ENCODE measurements at places on chromosomes 7 and 10.

DNA sequence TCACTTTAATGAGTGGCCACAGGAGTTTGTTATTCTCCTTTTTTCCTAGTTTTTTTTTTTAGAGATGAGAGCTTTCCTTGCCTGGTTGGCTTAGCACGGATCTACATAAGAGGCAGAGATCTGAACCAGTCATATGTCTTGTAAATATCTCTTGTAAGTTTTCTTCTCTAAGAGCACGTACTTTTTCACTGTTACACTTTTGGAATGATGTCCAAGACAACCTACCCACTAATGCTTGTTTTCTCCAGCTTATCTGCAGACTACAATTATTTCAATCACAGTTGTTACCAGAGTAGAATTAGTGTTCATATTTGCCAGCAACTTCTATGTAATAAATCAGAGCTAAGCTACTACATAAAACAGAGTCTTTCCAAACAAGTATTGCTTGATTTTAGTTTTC lies 444.6 kb downstream of the KCNMA1 start:
- DNase-seq: no peak

- no peak for DNase-seq
Measured at GRCh38 chr7:45923290-45923689, 2.2 kb upstream of the IGFBP3 start.

GRCh38 chr7:98974906-98975816 lies 96.8 kb downstream of the TRRAP start:
- DNase-seq: no peak

- DNase-seq: peak; percentile 12
Measured at GRCh38 chr10:101031796-101032636, 982 bp downstream of the SFXN3 start.

GRCh38 chr7:47627580-47628283 lies 45.8 kb upstream of the TNS3 start:
- DNase-seq: no peak

DNA sequence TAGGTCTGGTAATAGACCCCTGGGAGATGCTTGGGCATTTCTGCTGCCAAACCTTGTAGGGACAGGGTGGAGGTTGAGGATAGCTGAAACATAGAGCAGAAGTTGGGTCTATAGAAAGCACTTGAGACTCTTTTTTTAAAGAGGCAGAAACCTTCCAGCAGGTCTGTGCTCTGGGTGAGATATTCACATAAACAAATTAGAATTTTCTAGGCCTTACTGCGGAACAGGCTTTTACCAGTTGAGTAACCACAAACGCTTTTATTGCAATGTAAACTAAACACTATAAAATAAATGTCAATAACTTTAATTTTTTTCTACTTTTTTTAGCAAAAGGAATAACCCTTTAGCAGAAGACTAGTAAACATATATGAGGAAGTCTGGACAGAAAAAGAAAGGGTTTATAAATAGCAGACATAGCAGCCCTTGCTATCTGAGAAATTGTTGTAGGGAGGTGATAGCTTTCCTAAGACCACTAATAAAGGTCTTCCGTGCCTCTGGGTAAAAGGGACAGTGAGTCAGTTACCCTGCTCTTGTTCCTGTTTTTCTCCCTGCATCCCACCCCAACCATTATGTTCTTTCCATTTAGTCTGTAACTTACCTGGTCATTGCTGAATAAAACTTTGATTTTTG lies 38.7 kb downstream of the CACNB2 start:
- no peak for DNase-seq

DNA sequence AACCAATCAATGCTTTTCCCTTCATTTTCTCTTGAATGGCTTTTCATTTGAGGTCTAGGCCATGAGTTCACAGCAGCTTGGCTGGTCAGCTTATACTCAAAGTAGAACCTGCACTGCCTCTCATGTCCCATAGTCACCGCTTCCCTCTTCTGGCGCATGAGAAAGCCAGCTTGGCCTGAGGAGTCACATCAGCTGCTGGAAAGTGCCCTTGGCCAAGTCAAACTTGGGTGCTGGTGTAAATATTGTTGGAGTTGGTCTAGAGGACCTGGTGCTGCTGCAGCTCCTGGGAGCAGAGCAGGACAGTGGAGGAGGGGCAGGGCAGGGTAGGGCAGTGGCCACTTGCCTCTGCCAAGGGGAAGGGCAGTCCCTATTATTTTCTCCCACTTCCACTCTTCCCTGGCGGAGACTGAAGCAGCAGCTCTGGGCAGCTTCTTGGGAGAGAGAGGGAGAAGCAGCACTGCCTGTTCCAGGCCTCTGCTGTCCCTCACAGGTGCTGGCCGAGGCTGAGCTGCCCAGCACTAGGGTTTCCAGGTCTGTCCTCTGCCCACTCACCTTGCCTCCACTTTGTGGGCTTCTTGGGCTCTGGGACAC lies 12.8 kb downstream of the UBE2D4 start:
- DNase-seq: no peak

DNA sequence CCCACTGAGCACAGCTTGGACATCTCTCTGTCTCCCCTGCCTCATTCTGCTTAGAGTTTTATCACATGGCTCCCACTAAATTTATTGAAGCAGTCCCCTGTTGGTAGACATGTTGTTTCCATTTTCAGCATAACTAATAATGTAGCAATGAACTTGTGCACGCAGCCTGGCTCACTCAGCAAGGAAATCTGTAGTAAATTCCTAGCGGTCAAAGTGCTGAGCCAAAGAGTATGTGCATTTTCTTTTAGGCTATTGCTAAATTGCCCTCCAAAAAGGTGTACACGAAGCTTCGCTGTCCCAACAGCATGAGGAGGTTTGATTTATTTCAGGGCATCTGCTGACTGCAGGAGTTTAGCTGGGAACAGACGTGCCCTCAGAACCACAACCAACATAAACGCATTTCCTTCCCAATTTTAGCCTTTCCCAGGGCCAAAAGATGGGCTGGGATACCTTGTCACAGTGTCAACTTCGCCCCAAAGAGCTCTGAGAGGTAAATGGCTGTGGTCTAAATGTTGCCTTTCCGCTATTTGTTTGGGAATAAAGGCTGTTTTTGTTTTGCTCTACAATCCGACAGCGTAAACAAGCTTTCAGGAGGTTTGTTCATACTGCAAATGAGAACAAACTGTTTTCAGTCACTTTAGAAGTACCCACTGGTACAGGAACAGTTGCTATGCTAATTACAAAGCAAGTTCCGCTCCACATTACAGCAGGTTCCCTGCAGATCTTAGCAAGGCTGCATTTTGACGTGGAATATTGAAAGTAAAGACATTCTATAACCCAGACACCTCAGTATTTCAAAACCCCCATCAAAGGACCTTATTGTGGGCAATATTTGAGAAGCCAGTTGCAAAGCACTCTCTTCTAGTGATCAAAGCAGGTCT lies 16.8 kb downstream of the VSIR start:
- DNase-seq: no peak

- DNase-seq: no peak
Measured at GRCh38 chr10:35752469-35753461, 110.7 kb upstream of the FZD8 start.

- no peak for DNase-seq
Measured at GRCh38 chr7:106270122-106270977, 14.4 kb downstream of the NAMPT start.

GRCh38 chr7:92639213-92639896 lies 49.2 kb upstream of the FAM133B start:
- no peak for DNase-seq

DNA sequence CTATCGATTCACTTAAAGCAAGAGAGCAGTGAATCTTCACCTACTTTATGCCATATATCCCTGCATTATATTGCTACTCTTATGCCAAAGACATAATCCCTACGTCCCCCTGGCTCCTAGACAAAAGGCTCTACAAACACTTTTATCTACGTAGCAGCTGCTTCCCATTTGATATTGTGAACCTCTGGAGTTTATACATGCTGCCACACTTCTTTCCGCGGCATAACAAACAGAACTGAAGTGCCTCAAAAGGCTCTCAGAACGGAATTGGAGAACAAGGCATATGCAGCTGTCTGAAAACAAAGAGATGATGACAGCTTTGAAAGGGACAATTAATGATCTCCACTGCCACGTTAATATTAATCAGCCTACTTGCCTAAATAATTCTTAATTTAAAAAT lies 985.6 kb upstream of the LRRN3 start:
- DNase-seq: peak; percentile 81

DNA sequence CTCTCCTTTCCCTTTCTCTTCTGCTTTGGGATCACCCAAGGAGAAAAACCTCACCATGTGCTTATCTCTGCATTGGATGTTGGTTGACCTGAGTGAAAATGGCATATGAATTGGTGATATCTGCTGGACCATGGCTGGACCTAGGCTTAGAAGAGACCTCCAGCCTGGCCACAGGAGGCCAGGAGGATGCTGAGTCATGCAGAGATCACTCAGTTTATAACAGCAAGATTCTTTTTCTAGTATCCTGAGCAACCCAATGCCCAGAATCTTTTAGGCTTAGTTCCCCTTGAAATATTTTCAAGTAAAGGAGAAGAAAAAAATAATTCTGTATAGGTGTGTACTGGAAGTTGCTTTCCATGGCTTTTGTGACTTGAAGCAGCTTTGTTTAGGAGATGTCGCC lies 236.3 kb downstream of the KLF6 start:
- DNase-seq: no peak

DNA sequence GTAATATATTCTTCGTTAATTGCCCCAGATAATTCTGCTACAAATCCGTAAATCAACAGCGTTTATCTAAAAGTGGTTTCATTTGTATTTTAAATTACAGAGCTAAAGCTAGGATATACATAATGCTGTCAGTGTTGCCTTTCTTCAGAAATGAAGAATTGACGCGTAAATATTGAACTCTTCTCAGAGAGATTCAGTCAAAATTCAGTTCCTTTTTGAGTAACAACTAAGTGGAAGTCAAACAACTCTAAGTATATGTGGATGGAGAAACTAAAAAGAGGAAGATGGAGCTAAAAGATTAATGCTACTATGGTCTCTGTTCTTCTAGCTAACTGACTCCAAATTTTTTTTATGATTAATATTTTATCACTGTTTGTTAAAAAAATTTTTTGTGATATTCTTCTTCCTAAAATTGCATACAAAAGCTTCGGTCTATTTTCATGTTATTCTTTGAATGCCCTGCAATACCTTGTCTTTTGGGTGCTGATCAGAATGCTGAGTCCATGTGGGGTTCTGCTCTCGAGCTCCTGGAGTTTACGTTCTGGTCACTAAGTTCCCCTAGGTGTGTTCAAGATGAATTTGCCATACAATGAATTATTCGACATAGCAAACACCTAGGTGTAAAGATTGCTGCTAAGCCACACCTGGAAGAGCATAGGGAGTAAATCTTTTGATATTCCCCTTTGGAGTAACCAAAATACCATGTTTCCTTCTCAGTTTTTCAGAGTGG lies 20.7 kb downstream of the MDFIC start:
- no peak for DNase-seq

DNA sequence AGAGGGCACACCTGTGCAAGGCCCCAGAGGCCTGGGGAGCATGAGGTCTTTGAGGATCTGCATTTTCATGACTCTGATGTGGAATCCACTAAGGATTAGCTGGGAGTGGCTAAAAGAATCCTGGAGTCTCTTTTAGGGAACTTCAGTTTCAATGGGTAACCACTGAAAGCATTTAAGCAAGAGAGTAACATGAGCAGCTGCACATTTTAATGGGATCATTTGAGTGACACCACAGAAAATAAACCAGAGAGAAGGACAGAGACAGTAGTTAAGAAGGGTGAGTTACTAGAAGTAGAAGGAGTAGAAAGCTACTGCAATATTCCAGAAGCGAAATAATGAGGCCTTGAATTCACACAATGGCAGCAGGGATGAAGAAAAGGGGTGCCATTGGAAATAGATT lies 5.2 kb downstream of the GOT1 start:
- no peak for DNase-seq

DNA sequence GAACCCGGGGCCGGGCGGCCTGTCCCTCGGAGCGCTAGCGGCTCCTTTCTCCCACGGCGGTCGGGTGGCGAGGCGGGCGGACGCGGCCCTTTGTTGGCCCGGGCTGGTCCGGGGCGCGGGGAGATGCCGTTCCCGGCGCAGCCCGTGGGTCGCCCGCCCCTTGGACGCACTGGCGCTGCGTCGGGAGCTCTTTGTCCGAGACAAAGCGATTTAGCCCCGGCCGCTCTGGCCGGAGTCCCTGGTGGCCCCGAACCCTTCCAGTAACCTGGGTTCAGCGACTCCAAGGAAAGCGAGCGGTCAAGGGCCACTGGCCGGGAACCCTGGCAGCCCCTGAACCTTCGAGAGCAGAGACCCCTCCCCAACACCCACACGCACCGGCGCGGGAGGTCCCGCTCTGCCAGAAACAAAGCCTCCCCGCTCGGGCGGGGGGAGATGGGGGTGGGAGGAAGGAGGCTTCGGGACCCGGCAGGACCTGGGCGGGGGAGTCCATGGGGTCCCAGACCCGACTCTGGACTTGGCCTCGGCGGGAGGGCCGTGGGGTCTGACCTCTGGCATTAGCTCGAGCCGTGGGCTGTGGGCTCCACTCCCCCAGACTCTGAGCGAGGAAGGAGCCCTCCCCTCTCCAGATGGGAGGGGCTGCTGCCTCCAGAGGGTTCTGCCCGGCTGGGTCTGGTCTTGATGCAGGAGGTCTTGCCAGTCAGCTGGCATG lies 836 bp downstream of the DPYSL4 start:
- DNase-seq: no peak

Measured in NCI-H187 (cell line).